NCI-H526 (cell line): ENCODE measurements at places on chromosomes 11 and 22.

GRCh38 chr11:36777311-36777710 lies 179.3 kb upstream of the RAG2 start:
- no peak for DNase-seq

- DNase-seq = no peak
Measured at GRCh38 chr22:18005201-18005926, 19.0 kb downstream of the MICAL3 start.

DNA sequence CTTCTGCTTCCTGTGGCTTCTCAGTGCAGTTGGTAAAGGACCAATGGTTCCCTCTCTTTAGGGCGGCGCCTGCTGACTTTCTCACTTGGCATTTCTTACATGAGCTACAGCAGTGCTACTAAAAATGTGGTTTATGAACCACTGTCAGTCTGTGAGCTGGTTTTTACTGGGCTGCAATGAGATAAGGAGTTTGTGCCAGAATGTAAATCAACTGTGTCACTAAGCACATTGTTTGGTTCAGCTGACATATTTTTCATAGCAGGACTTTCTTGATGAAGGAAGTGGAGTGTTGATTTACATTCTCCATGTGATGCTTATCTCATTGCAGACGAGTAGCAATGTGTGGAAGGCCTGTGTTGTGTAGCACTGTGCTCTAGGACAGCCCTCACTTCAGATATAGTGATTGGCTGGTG lies 463.3 kb downstream of the SOX6 start:
- peak; percentile 75 for DNase-seq

GRCh38 chr22:31647523-31648320 lies 14.3 kb downstream of the PISD start:
- DNase-seq = no peak
